ENCODE measurements at places on chromosomes 6 and 20. TPM values are rescaled to one million over a fixed set of nuclear protein-coding genes. Genes with fewer than 3 reads are reported as not detected.
A peak's percentile ranks its signal among the peaks of the same experiment; 100 is the strongest.

GRCh38 chr6:14743474-14744211 lies 502.2 kb upstream of the JARID2 start:
- no peaks in the 10 kb centered on the region for H3K36me3 ChIP-seq
- no peak overlapping the region for H3K4me3 ChIP-seq
- DNase-seq: no peak
- H3K4me1 ChIP-seq: peaks cover 7% of the 10 kb centered on the region

The BTNL2 gene
- total RNA-seq: not detected

DNA sequence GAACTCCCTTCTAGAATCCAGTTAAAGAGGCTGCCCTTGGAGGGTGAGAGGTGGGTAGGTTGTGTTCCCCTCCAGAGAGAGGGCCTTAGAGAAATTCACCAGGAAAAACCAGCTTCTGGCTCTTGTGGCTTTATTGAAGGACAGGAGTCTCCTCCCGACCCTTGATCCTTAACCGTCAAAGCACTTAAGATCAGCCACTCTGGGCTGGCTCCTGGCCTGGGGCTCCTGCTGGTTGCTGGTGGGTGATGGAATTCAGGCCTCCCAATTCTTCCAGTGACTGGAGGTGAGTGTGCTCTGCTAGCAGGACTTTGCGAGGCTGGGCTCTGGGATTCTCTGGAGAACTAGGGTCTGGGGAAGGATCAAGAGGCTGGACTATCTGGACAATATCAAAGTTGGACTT lies 75.6 kb upstream of the LGSN start:
- H3K36me3 ChIP-seq: no peaks in the 10 kb centered on the region
- H3K4me1 ChIP-seq: no peaks in the 10 kb centered on the region
- no peak overlapping the region for H3K4me3 ChIP-seq
- DNase-seq: no peak
- H3K27me3 ChIP-seq: no peaks in the 10 kb centered on the region

The C6orf15 gene
- not detected for total RNA-seq

DNA sequence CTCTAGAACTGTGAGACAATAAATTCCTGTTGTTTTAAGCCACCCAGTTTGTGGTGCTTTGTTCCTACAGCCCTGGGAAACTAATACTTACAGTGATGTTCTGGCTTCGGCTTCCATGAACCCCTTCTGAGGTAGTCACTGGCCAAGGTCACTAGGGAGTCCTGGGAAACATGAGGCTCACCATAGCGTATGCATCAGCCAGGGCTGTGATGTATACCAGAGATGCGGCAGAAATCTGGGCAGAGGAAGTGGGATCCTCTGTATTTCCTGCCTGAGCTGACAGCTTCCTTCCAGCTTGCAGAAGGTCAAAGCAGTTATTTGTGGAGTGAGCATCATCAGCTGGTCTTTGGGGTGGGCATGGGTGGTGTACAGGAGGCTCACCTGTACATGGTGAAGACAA lies 27.9 kb downstream of the KAT14 start:
- no peak for DNase-seq
- no peaks in the 10 kb centered on the region for H3K27me3 ChIP-seq
- peaks cover 19% of the 10 kb centered on the region for H3K4me1 ChIP-seq
- H3K27ac ChIP-seq: peak overlapping the region; percentile 48
- H3K36me3 ChIP-seq: peaks cover 57% of the 10 kb centered on the region

DNA sequence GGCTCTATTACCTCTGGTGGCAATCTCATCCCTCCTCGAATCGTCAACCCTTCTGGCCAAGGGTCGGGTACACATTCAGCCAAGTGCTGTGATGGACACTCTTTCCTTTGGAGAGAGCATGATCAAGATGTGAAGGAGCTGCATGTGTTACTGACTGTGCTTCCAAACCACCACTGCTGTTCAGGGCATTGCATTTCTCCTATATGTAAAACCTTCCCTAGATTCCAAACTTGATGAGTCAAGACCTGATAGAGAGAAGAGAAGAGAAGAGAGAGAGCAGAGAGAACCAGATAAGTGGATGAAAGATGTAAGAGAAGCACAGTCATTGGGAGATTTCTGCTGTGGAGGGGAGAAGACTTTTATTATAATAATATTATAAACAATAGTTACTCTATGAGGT lies 162.2 kb downstream of the KCNQ5 start:
- H3K36me3 ChIP-seq: no peaks in the 10 kb centered on the region
- no peak overlapping the region for H3K4me3 ChIP-seq
- peaks cover 18% of the 10 kb centered on the region for H3K4me1 ChIP-seq
- H3K27ac ChIP-seq: no peak overlapping the region
- H3K27me3 ChIP-seq: no peaks in the 10 kb centered on the region

- H3K4me3 ChIP-seq: no peak overlapping the region
- no peak overlapping the region for H3K27ac ChIP-seq
- H3K36me3 ChIP-seq: no peaks in the 10 kb centered on the region
Observed at GRCh38 chr6:113317442-113317841, 539.7 kb upstream of the MARCKS start.

The TBX18 gene
- 8.7 TPM for total RNA-seq

The UBE2C gene
- total RNA-seq: 0.91 TPM

GRCh38 chr6:73612611-73613010 lies 41.2 kb downstream of the SLC17A5 start:
- no peak for DNase-seq
- peaks cover 77% of the 10 kb centered on the region for H3K36me3 ChIP-seq
- H3K27ac ChIP-seq: no peak overlapping the region
- H3K4me3 ChIP-seq: no peak overlapping the region
- no peaks in the 10 kb centered on the region for H3K27me3 ChIP-seq

DNA sequence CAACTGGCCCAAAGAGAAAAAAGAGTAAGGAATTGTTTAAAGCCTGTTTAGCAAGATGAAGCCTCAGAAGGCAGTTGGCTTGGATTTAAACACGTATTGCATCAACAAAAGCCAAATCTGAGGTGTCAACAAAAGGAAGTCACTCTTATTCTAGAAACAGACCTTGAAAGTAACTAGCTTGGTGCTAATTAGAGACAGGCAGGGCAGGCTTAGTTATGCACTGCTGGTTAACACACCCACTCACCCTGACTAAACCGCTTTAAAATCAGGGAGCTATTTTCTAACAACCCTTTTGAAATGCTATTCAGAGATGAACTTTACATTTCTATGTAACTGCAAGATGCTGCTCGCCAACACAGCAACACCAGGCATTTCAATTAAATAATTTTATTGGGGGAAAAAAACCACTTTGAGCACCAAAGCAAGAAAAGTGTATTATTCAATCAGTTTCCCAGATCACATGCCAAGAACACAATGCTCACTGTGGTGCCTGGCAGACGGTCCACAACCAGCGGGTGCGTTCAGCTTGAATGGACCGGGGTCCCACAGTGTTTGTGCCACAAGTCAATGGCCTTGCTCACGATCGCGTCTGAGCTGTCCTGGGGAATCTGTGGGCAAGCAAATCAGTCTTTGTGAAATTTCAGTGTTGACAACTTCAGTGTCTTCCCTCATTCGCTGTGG lies 23.6 kb downstream of the TBC1D7 start:
- H3K27ac ChIP-seq: peak overlapping the region; percentile 61
- peaks cover 31% of the 10 kb centered on the region for H3K4me1 ChIP-seq
- no peak overlapping the region for H3K4me3 ChIP-seq
- peak; percentile 42 for DNase-seq
- H3K36me3 ChIP-seq: peaks cover 40% of the 10 kb centered on the region
- no peaks in the 10 kb centered on the region for H3K27me3 ChIP-seq

DNA sequence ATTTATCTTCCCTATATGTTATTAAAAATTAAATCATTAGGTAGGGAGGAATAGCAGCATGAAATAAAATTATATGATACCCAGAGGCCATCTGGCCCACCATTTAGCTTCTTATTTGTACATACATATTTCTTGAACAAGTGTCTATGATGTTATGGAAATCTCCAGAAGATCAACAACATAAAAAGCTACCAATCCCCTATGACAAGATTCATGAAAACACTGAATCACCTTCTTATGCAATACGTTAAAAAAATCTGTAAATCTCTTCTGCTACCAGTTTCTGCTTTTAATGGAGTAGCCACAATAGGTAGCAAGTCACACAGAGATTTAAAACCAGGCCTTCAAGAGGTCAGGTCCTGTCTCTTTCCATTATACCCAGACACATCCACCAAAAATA lies 125.8 kb upstream of the ENPP5 start:
- H3K36me3 ChIP-seq: no peaks in the 10 kb centered on the region
- no peak overlapping the region for H3K4me3 ChIP-seq
- DNase-seq: no peak
- no peaks in the 10 kb centered on the region for H3K27me3 ChIP-seq
- no peak overlapping the region for H3K27ac ChIP-seq

DNA sequence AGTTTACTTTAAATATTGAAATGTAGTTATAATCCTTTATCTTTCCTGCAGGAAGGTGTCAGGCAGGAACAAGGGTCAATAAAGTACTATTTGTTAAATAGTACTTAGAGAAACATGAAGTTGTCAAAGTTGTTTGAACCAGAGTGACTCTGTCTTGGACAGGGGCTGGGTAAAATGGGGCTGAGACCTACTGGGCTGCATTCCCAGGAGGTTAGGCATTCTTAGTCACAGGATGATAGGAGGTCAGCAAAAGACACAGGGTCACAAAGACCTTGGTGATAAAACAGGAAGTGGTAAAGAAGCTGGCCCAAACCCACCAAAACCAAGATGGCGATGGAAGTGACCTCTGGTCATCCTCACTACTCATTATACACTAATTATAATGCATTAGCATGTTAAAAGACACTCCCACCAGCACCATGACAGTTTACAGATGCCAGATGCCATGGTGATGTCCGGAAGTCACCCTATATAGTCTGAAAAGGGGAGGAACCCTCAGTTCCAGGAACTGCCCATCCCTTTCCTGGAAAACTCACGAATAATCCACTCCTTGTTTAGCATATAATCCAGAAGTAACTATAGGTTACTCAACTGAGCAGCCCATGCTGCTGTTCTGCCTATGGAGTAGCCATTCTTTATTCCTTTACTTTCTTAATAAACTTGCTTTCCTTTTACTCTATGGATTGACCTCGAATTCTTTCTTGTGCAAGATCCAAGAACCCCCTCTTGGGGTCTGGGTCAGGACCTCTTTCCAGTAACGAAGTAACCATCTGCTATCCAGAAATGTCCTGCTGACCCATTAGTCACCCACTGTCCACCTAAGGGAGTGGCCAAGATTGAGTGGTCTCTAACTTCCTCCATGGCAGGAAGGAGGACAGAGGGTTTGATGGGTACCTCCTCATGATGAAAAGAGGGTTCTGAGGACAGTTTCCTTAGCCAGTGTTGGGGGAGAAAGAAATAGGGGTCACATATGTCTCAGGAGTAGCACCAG lies 19.6 kb downstream of the SLC22A2 start:
- no peaks in the 10 kb centered on the region for H3K36me3 ChIP-seq

GRCh38 chr6:125932451-125932795 lies 24.1 kb upstream of the HINT3 start:
- H3K27me3 ChIP-seq: no peaks in the 10 kb centered on the region
- H3K4me3 ChIP-seq: no peak overlapping the region
- no peaks in the 10 kb centered on the region for H3K4me1 ChIP-seq

DNA sequence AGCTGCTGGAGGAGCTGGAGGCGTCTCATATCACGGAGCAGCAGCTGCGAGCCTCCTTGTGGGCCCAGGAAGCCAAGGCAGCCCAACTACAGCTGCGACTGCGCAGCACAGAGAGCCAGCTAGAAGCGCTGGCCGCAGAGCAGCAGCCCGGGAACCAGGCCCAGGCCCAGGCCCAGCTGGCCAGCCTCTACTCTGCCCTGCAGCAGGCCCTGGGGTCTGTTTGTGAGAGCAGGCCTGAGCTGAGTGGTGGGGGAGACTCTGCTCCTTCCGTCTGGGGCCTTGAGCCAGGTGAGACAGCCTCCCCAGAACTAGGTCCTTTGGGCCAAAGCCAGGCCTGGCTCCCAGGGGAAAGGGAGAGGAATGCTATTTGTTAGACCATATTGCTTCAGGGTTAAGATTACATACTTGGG lies 31.7 kb downstream of the C20orf173 start:
- H3K4me1 ChIP-seq: peaks cover 19% of the 10 kb centered on the region
- peak overlapping the region; percentile 55 for H3K27ac ChIP-seq
- peak; percentile 93 for DNase-seq
- peaks cover 100% of the 10 kb centered on the region for H3K36me3 ChIP-seq
- no peak overlapping the region for H3K4me3 ChIP-seq

DNA sequence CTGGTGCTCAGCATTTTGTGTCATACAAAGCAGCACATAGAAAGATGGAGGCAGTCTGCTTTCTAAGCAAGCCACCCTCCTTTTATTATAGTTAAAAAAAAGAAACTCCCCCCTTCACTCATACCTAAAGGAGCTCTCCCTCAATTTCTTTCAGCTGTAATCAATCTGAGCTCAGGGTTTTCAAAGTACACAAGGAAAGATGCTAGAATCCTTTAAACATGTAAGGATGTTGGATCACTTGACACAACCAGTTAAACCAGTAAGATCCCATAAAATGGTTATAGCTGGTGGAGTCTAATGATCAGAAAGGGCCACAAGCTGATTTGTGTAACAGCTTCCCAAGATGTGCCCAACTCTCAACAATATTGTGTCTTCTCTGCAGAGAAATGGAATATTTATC lies at the start of gene CALHM4:
TSS of gene CALHM4 (plus strand) at position 301 of the 400 bp plus-strand sequence. CDS start at position 344, 43 bp downstream.
- H3K27ac ChIP-seq: no peak within 1 kb of the TSS
- no peak for DNase-seq
- no peak within 1 kb of the TSS for H3K4me3 ChIP-seq
- no peaks in the 10 kb centered on the region for H3K36me3 ChIP-seq
- no peaks in the 10 kb centered on the region for H3K27me3 ChIP-seq

The HTR1E gene
- total RNA-seq: 0.40 TPM

- H3K4me1 ChIP-seq: no peaks in the 10 kb centered on the region
- H3K27ac ChIP-seq: peak overlapping the region; percentile 35
Observed at GRCh38 chr6:106519460-106520394, 109.6 kb downstream of the RTN4IP1 start.

The KCNQ2 gene
- 1.6 TPM for total RNA-seq

DNA sequence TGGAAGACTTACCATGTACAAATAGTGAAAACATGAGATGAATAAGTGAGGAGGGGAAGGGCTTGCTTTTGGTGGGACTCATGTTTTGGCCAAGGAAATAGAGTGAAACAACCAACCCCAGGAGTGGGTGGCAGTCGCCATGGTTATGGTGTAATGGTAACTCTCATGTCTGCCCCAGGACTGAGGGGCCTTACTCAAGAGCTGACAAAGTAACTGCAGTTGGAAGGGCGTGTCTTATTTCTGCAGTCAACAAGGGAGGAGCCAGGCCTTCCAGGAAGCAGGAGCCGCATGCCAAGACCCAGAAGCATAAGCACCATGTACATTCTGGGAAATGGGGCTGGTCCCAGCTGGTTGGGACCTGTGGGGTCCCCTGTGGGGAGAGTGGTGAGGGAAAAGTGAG lies 108.5 kb downstream of the UNC5CL start:
- DNase-seq: no peak
- H3K4me3 ChIP-seq: no peak overlapping the region
- H3K27ac ChIP-seq: no peak overlapping the region

DNA sequence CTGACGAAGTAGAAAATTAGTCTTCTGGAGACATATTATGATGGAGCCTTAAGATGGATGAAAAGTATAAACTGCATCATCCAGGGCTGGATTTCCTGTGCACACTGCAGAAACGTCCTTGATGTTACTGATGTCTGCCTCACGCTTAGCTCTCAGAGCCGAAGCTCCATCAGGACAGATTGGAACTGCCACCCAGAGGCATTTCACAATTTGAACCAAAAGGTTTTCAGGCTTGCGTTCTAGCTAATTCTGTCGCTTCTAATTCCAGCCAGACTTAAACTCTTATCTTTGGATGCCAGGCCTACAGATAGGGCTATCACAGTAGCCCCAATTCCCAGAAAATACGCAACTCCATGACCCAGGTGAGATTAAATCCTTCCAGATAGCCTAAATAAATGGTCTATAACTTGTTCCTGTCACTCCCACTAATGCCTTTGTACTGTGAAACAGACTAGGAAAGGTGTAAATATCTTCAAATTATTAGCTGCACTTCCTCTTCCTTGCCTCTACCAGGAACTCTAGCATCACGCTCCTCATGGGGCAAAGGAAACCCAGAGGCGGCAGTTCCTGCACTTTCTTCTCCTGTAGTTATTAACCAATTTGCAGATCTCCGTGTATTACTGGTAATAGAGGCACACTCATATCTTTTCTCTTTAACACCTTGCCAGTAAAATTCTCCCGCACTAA lies 634.6 kb downstream of the PRKN start:
- H3K27ac ChIP-seq: no peak overlapping the region
- no peaks in the 10 kb centered on the region for H3K36me3 ChIP-seq
- H3K4me1 ChIP-seq: no peaks in the 10 kb centered on the region
